ENCODE measurements at places on chromosomes 1 and 21.

GRCh38 chr1:101769520-101769919, 227.2 kb downstream of the OLFM3 start:
- no peak for DNase-seq

DNA sequence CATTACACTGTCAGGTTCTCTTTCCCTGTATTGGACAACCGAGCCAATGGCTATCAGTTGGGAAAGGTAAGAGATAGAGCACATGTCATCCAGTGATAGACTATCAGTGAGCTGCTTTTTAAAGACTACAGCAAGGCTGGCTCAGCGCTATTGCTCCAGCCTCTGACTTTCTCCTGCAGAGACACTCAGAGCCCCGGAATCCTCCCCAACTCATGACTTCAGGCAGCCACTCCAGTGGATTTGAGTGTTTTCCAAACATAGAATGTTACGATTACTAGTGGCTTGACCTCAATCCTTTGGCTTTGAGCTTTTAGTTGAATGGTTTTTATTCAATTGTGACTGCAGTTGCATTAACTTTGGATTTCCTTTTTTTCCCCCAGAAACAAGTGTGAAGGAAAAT, 331.9 kb downstream of the DISC1 start:
- DNase-seq: no peak

DNA sequence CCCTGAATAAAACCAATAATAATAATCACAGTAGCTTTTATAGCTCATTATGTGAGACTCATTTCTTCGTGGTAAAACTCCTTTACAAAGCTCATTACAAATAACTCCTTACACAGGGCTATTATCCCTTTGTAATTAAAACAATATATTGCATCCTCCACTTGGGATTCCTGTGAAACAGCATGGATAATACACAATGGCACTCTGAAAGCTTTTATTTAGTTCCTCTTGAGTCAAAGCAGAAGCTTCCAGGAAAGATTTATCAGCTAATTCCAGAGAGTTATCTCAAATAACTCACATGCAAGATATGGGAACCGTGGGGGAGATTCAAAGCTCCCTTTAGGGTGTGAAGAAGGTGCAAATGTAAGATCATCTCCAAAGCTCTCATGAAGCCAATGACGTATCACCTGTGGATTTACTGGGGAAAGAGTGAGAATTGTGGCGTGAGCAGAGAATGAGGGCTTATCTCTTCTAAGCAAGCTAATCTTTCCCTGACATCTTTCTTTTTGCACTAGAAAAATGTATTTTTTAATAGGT, 60.4 kb upstream of the GJA5 start:
- DNase-seq: no peak

GRCh38 chr1:119829625-119830024, 18.4 kb upstream of the REG4 start:
- DNase-seq: no peak

DNA sequence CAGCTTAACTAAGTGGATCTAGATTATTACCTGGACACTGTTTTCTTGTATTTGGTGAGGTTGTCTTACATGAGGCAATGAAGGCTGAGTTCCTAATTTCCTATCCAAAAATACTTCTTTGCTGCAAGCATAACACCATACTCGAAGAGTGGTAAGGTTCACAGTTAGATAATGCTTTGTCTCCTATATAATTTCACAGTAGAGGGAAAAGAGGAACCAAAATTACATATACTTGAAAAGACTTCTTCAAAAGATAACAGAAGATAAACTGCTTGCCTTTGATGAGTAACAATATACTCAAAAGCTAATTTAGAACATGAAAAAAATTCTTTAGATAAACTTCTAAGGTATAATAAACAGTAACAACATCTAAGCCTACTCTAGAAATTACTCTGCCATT, 20.4 kb downstream of the USP33 start:
- no peak for DNase-seq

DNA sequence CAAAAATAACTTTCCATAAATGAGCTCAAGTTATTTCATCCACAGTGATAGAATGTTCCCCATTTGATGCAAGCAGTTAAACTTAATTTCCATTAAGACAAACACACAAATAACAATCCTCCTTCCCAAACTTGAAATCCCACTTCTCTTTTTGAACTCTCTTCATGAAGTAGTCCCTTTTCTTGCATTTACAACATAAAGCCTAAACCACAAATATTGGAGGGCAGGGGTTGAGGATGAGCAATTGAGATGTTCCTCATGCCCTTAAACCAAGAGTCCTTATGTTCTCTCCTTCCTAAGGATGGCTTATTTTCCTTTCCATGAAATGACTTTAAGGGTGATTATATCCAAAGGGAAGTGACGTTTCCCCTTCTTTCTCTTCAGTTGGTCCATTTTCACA, 228.8 kb downstream of the DISC1 start:
- DNase-seq: no peak

GRCh38 chr21:29096218-29097015, 23.0 kb upstream of the CCT8 start:
- DNase-seq: no peak

GRCh38 chr21:41816583-41817165, 49.8 kb upstream of the RIPK4 start:
- no peak for DNase-seq

- DNase-seq: no peak
These were observed 828 bp upstream of the RGS8 start for GRCh38 chr1:182685215-182685614.

- DNase-seq: no peak
These were observed 94.0 kb downstream of the LRRC7 start for GRCh38 chr1:69661686-69662085.

DNA sequence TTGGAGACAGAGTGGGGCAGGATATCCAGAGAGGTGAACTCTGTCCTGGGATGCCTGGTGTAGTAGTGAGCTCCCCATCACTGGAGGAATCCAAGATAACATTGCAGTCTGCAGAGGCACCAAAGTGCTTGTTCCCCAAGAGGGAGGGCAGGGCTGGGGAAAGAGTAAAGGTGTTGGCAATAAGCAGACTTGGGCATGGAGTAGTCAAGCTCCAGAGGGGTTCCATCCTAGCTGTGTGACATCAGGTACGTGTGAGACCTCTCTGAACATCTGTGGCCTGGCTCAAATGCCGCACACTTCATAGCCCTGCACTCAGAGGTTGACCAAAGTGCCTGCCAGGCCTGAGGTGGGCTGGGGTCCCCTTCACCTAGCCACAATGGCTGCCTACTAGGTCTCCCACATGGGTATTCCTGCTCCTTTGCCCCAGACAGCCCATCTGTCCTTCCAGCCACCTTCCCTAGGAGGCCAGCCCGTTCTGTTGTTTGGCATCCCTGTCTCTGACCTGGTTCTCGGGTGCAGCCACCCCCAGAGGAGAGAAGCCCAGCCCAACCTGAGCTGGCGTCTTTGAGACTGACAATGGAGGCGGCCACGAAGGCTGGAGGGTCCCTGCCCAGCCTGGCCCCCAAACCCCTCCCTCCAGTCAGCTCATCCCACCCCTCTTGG, 2.8 kb upstream of the ARF1 start:
- no peak for DNase-seq

DNA sequence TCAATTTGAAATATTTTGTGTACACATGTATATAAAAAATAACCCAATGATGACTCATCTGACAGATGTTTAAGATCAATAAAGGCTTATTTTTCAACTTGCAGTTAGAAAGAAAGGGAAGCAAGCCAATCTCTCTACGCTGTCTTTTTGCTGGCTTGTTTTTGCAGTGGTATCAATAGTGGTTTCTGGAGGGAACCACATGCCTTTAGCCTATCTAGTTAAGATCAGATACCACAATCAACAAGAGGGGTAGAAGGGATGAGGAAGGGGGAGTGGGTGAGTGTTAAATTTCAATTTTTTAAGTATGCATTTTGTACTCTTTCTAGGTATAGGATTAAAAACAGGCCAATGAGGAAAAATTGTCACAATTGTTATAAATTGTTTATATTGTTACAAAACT, 276.2 kb downstream of the KCNH1 start:
- DNase-seq: no peak

DNA sequence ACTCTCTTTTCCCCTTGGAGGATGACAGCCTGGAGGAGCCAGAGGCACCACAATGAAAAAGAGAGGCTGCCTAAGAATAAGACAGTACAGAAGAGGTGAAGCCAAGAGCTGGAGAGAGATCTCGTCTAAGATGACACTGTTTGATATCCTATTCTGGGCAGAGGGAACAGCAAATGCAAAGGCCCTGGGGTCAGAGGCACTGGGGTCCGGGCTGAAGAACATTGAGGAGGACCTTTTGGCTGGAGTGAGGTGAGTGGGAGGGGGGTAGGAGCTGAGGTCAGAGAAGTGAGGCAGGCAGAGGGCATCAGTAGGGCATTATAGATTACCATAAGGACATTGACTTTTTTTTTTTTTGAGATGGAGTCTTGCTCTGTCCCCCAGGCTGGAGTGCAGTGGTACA, 19.3 kb upstream of the TMEM51 start:
- no peak for DNase-seq

DNA sequence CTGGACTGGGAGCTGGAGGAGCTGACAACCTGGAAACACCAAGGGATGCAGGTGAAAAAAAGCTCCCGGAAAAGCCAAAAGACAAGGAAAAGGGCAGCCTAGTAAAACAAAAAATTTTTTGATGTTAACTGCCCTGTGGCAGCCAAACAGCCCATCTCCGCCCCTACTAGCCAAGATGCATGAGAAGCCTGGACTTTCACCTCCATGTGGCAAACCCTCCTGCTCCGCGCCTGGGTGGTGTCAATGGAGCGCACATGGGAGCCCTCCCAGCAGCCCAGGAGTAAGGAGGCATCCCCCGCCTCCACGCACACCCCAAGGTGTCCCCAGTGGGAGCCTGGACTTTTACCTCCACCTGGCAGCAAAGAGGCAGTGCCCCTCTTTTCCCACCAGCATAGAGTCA, 30.5 kb downstream of the LEMD1 start:
- no peak for DNase-seq

GRCh38 chr1:20400341-20401177, 85.5 kb downstream of the CAMK2N1 start:
- no peak for DNase-seq

GRCh38 chr1:17121881-17122280, 2.6 kb upstream of the PADI2 start:
- DNase-seq: no peak

- no peak for DNase-seq
These were observed 17.1 kb upstream of the CCDC27 start for GRCh38 chr1:3735027-3735681.

DNA sequence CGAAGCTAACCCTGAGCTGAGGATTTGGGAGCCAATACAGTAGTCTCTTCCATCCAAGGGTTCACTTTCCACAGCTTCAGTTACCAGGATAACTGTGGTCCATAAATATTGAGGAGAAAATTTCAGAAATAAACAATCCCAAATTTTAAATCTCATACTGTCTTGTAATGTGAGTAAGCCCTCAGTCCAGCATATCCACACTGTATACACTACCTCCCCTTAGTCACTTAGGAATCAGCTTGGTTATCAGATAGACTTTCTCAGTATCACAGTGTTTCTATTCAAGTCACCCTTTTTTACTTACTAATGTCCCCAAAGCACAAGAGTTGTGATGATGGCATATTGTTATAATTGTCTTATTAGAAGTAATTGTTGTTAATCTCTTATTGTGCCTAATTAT, 102.3 kb upstream of the GNG12 start:
- no peak for DNase-seq

DNA sequence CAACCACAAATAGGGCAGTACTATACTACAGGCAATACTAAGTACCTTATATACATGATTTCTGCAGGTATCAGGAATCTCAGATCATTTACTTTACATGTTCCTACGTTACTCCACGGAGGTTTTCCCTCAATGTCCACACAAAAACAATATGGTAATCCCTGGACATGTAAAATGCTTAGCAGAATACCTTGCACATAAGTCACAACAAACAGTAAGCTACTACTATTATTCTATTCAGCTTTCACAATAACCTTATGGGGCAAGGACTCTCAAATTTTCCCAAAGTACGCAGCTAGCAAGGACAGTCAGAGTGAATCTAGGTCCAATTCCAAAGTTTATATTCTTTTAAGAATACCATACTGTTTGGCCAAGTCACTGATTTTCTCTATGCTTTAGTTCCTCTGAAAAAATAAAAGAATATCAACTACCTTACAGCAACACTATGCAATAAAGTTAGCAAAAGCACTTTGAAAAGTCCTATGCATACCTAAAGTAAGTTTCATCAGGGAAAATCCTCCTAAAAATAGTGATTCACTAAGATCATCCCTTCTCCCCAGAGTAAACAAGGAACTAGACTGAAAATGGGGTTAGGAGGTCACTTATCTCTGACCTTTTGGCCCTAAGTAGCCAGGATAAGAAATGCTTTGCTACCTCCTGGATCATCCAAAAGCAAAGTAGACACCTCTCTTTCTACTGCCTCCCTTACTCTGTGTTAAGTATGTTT, 67.4 kb downstream of the LUZP1 start:
- no peak for DNase-seq

GRCh38 chr1:19333587-19334354, 21.6 kb downstream of the SLC66A1 start:
- no peak for DNase-seq

DNA sequence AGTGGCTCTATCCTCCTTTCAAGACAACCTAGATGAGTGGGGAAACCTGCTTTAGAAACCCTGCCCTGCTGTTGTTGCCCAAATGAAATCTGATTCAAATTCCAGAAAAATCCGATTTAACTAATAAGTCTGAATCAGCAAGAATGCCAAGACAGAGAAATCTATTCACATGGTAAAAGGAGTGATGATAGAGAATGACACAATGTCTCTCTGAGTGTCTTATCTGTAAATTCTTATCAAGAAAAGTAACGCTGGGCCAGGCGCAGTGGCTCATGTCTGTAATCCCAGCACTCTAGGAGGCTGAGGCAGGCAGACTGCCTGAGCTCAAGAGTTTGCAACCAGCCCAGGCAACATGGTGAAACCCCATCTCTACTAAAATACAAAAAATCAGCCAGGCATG, 13.7 kb upstream of the GUCA2A start:
- no peak for DNase-seq

- no peak for DNase-seq
These were observed 246.4 kb upstream of the HOOK1 start for GRCh38 chr1:59568158-59568935.

DNA sequence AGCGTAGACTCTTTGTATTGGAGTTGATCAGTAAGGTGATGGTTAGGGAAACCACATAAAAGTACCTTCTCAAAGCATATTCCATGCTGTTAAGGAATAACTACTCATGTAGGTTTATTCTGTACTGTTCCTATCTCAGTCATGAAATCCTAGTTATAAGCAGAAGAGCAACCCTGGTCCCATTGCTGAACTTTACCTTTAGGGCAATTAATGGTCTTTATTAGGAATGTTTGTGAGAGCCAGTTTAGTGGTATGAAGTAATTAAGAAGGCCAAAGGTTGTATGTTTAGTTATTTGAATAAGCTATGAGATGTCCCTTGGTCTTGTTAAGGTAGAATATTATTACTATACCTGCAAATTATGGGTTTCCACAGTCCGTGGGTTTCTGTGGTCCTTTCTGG, 44.0 kb downstream of the ACP6 start:
- DNase-seq: no peak

- DNase-seq: no peak
These were observed 28.5 kb upstream of the AXDND1 start for GRCh38 chr1:179337288-179337687.

Data from cerebellar nuclear complex (tissue), 1 donor.